Activated T-helper 9 cell treated with anti-CD3 and anti-CD28 coated beads, Interleukin-2, amount 50 U/mL, for 16 hours (primary cell): ENCODE measurements at places on chromosomes 2 and 18.
A peak's percentile ranks its signal among the peaks of the same experiment; 100 is the strongest.

GRCh38 chr2:8125741-8126711, 555.8 kb upstream of the ID2 start:
- no peak for DNase-seq

DNA sequence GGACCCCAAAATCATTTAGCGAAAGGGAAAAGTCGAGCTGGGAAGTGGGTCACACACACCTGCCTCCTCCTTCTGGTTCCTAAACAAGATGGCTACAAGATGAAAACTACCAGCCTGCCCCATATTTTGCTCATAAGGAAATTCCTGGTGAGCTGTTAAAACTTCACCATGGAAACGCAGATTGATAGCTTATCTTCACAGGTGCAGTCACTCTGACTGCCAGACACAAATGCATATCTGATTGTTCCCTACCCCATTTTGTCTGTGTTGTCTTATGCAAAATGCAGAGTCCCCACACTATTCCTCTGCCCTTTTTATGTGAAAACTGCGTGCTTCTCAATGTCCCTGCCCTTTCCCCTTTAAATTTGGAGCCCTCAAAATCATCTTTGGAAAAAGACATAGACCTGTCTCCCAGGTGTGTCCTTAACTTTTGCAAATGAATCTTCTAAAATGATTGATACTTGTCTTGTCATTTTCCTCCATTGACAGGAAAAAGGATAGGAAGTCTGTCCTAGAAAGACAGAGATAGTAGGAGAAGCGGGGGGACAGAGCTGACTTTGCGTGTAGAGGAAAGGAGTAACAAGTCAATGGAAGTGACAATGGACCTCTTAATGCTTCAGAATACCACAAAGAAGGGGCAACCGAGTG, 38.9 kb upstream of the THOC1 start:
- DNase-seq, result no peak

DNA sequence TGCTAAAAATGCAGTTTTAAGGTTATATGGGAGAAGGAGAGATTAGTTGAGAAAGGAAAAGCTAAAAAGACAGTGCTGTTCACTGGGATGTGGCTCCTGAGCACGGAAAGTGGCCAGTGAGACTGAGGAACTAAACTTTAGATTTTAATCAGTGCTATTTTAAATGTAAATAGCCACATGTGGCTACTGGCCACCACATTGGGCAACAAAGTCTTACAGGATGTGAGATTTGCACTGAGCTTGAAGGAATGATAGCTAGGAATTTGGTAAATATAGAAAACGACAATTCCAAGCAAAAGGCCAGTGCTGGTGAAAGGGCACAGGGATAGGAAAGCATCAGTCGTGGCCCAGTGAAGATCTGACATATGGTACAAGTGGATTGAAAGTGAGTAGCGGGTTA, 14.1 kb upstream of the SP5 start:
- DNase-seq, result no peak

- DNase-seq, result no peak
Measured at GRCh38 chr18:33536904-33537303, 41.1 kb upstream of the ASXL3 start.

- no peak for DNase-seq
Measured at GRCh38 chr2:10377052-10377746, 70.9 kb downstream of the ODC1 start.

- no peak for DNase-seq
Measured at GRCh38 chr2:43333101-43333655, 106.8 kb upstream of the ZFP36L2 start.

DNA sequence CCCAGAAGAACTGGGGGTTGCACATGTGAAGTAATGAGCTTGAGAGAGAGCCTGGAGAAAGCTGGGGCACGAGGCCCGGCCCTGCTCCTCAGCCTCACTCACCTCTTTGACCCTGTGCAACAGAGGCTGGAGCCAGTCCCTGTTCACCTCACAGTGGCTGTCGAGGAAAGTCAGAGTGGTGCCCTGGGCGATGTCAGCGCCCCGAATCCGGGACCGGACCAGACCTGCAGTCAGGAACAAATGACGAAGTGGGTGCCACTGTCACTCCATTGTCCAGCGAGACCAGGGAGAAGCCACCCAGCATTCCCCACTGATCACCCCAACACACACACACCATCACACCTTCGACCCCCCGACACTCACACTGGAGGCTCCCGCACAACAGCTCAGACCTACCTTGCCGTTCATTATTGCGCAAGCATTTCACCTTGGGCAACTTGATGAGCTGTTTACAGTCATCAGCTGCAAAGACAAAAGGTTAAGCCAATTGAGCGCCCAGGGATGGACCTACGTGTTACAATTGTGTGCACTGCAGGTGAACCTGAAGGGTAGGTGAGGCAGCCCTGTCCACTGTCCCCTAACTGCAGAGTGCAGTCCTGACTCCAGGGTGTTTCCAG, 148.4 kb upstream of the CAPN13 start:
- DNase-seq, result no peak

DNA sequence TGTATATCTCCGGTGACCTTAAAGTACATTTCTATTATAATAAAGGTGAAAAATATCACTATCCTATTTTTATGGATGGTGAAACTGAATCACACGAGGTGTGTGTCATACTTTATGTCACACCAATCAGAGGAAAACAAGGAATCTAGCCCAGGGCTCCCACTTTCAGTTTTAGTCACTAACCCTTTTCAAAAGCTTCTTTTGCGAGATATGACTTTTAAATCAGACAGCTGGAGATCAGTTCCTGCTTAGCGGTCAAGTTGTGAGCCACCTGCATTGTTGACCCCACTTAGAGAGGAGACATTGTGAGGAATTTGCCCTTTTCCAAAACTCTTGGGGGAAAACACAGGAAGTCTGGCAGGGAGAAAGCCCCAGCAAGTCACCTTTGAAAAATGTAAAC, 70.5 kb downstream of the CPS1 start:
- no peak for DNase-seq

DNA sequence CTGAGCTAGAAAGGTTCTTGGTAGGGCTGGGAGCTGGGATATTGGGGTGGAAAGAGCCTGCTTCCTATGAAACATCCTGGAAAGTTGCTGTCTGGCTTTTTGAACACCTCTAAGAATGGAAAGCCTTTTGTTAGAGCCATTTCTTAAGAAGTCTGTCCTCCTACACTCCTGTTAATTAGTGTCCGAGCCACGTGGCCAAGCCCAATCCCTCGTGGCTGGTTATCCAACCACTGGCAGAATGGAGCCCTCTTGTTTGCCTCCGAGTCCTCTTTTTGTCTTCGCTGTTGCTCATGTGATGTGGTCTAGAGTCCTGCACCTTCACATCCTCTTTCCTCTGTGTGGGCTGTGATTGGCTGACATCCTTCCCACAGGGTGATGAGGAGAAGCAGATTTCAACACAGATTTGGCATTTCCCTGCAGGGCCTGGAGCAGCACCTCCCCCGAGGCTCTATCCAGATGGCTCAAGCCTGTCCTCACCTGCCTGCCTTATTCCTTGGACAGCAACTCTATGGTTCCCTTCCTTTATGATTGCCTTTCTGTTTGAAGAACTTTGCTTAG, 8.2 kb upstream of the TOGARAM2 start:
- DNase-seq, result no peak

DNA sequence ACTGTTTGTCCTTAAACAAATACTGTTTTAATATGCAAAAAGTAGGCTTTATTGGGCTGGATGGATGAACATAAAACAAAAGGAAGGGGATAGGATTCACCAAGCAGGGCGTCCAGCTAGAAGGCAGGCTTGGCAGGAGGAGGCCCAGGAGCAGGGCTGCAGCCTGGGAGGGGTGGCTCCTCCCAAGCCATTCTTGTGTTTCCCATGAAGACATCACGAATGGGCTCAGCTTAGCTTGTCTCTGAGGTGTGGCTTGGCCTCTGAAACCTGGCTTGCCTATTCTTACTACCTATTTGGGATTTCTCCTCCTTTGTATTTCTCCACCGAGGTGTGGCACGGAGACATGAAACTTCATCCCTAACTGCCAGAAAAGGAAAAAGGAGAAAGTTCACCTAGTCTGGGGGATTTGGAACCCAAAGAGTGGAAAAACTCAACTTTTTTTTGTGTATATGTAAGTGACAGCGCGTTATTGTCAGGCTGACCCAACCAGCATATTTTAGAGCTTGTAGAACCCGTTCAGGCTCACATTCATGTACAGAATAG, 481.9 kb upstream of the SPRED2 start:
- DNase-seq, result no peak

DNA sequence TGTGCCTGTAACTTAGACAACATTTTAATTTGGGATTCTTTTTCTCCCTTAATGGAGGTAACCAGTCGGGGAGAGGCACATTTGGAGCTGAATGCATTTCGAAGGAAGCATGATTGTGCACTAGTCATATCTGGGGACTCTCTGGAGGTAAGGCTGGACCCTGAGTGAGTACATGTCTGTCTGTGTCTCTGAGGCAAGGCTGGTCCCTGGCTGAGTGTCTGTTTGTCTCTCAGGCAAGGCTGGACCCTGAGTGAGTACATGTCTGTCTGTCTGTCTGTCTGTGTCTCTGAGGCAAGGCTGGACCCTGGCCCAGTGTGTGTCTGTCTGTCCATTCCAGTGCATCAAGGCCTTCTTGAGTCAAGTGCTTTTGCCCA, 51.5 kb upstream of the NFATC1 start:
- no peak for DNase-seq

DNA sequence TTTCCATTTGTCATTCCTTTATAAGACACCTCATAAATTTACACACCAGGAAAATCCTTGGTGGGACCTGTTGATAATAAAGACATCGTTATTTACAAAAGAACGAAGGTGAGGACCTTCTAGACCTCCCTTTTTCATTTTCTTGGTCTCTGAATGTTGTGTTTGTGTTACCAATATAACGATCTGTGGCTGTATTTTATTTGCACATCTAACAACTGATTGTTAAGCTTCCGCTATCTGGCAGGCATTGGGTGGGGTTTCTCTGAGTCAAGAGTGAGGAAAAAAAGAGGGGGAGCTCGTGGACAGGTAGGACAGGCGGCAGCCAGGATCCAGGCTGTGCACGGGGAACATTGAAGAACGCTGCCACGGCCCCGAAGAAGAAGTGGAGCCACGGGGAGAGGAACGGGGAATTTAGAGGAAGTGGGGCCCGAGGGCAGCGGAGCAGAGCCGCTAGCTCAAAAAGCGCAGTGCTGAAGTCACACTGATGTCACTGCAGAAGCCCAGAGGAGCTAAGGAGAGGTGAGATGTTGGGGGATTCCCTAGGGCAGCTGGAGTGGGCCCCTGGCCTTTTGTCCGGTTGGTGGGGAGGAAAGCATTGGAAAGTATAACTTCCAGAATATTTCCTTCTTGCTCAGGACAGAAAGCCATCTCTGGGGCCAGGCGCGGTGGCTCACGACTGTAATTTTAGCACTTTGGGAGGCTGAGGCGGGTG, 20.9 kb upstream of the DNMT3A start:
- peak; percentile 27 for DNase-seq

- no peak for DNase-seq
Measured at GRCh38 chr2:8566155-8566670, 115.6 kb upstream of the ID2 start.

- no peak for DNase-seq
Measured at GRCh38 chr2:237739101-237739500, 59.5 kb upstream of the RBM44 start.
